ENCODE measurements at places on chromosomes 7 and 10. TPM values are rescaled to one million over a fixed set of nuclear protein-coding genes. Genes with fewer than 3 reads are reported as not detected.
A peak's percentile ranks its signal among the peaks of the same experiment; 100 is the strongest.

GRCh38 chr7:107843184-107843583, 40.2 kb upstream of the SLC26A3 start:
- no peaks in the 10 kb centered on the region for H3K4me1 ChIP-seq
- no peaks in the 10 kb centered on the region for H3K27me3 ChIP-seq
- no peak overlapping the region for H3K4me3 ChIP-seq
- no peak overlapping the region for H3K27ac ChIP-seq
- no peak for DNase-seq

DNA sequence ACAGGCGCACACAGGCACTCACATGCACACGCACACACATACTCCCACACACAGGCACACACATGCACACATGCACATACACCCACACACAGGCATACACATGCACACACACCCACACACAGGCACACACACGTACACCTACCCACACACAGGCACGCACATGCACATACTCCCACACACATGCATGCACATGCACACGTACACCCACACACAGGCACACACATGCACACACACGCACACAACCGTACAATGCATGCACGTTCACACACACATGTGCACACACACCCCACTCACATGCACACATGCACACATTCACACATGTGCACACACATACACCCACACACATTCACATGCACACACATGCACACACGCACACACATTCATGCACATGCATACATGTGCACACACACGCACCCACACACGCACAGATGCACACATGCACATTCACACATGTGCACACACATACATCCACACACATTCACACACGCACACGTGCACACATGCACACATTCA, 59.3 kb downstream of the MKI67 start:
- no peaks in the 10 kb centered on the region for H3K4me1 ChIP-seq
- DNase-seq, result no peak
- H3K4me3 ChIP-seq, result no peak overlapping the region
- H3K36me3 ChIP-seq, result peaks cover 4% of the 10 kb centered on the region

GRCh38 chr7:47326808-47327207, 255.1 kb downstream of the TNS3 start:
- H3K4me3 ChIP-seq, result no peak overlapping the region
- no peaks in the 10 kb centered on the region for H3K4me1 ChIP-seq
- no peak for DNase-seq
- no peaks in the 10 kb centered on the region for H3K27me3 ChIP-seq
- peak overlapping the region; percentile 36 for H3K27ac ChIP-seq
- H3K36me3 ChIP-seq, result peaks cover 18% of the 10 kb centered on the region

- no peak overlapping the region for H3K4me3 ChIP-seq
- no peak for DNase-seq
- no peaks in the 10 kb centered on the region for H3K36me3 ChIP-seq
- H3K27me3 ChIP-seq, result no peaks in the 10 kb centered on the region
- no peak overlapping the region for H3K27ac ChIP-seq
Observed at GRCh38 chr7:130454959-130455358, 14.1 kb upstream of the CEP41 start.

- no peak overlapping the region for H3K4me3 ChIP-seq
- no peaks in the 10 kb centered on the region for H3K4me1 ChIP-seq
- H3K36me3 ChIP-seq, result peaks cover 23% of the 10 kb centered on the region
- no peak for DNase-seq
Observed at GRCh38 chr7:30635798-30636197, 41.1 kb downstream of the GARS1 start.

DNA sequence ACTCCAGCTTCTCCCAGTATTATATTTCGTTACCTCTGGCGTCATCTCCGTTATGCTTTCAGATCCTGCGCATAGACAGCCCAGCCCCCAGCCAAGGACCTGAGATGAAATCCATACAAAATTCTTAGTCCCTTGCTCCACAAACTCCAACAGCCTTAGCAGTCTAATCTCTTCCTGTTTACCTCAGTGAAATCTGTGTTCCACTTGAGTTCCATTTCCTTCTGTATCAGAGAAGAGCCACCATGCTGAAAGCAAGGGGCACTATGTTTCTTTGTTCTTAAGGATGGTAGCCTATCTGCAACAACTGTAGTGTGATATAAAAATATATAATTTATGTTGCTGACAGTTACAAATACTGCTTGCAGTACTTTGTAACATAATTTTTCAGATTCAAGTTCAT, 59.8 kb downstream of the PTEN start:
- H3K36me3 ChIP-seq, result peaks cover 2% of the 10 kb centered on the region
- DNase-seq, result no peak
- H3K27me3 ChIP-seq, result no peaks in the 10 kb centered on the region
- H3K4me1 ChIP-seq, result peaks cover 12% of the 10 kb centered on the region
- H3K4me3 ChIP-seq, result no peak overlapping the region

GRCh38 chr7:35906191-35906908, 105.5 kb downstream of the SEPTIN7 start:
- peak; percentile 68 for DNase-seq
- H3K36me3 ChIP-seq, result peaks cover 1% of the 10 kb centered on the region

Gene SFRP5
- total RNA-seq, result 15.1 TPM

Gene BEND7
- total RNA-seq, result 10.1 TPM

Measured in liver (tissue), 10 donors.